Stimulated activated naive CD4-positive, alpha-beta T cell (primary cell): ENCODE measurements at places on chromosomes 1 and 21.

GRCh38 chr21:38774152-38774551 lies 31.6 kb upstream of the ETS2 start:
- DNase-seq, result no peak

GRCh38 chr1:19066248-19066873 lies 109.9 kb upstream of the IFFO2 start:
- no peak for DNase-seq

GRCh38 chr21:37800456-37801061 lies 115.7 kb downstream of the KCNJ6 start:
- no peak for DNase-seq

GRCh38 chr1:215635827-215636226 lies 68.7 kb downstream of the KCTD3 start:
- DNase-seq, result no peak

DNA sequence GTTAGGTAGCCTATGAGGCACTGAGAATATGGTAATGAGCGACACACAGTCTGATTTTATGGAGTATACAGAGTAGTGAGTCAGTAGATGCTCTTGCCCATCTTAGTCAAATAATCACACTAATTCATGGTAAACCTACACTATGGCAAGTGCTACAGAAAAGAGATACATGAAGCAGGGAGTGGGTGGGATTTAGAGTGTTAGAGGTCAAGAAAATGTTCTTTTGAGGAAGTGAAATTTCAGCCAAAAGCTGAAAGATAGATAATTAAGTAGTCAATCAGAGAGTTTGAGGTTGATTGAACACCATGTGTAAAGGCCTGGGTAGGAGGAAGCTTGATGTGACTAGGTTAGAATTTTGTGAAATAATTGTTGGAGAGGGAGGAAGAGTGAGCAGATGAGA lies 14.7 kb downstream of the MDM4 start:
- DNase-seq, result no peak

DNA sequence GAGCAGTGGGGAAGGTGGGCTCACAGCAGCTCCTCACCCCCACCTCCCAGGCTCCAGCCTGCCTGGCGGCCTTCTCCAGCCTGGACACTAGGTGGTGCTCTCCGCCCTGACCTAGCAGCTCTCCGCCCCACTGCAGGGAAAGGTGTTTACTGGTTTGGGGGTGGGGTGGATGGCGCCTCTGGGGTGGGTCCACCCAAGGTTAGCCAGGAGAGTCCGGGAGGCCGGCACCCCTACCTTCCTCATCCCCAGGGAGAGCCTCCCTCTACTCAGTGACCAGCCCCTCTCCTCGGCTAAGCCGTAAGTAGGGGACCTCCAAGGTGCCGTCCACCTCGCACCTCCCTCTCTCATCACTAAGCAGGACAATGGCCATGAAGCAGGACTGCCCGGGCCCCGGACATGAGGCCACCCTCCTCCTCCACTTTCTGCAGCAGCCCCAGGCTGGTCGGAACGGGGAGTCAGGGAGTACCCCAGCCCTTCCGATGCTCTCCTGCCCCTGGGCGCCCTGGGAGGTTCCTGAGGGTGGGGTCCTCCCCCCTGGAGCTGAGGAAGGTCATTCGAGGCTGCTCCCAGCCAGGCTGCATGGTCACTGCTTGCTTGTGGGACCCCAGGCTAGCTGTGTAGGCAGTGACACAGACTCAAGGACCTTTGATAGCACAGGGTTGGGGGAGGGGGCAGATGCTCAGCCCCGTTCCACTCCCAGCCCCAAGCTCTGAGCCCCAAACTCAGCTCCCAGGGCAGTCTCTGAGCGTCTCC lies 101.4 kb upstream of the VAMP3 start:
- peak; percentile 36 for DNase-seq
